ENCODE measurements at places on chromosomes 13 and 19.

DNA sequence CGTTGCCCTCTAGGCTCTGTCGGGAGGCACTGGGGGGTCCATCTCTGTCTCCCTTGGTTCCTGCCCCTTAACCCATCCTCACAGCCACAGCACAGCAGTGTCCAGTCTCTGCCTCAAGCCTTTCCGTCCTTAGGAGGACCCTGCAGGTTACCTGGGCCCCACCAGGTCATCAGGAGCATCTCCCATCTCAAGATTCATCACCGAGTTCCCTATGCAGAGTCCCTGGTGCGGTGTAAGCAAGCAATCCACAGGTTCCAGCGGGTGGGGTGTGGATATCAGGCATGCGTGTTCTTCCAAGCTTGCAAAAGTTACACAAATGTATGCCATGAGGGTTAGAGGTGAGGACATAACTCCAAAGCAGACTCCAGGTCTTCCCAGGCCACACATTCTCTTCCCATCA lies 20.9 kb upstream of the GAS6 start:
- DNase-seq: no peak

- no peak for DNase-seq
Observed at GRCh38 chr13:108987517-108987916, 358.1 kb downstream of the MYO16 start.

GRCh38 chr19:12093777-12094176 lies 29.2 kb downstream of the ZNF844 start:
- DNase-seq: no peak

- no peak for DNase-seq
Observed at GRCh38 chr13:83440465-83440864, 441.8 kb downstream of the SLITRK1 start.

DNA sequence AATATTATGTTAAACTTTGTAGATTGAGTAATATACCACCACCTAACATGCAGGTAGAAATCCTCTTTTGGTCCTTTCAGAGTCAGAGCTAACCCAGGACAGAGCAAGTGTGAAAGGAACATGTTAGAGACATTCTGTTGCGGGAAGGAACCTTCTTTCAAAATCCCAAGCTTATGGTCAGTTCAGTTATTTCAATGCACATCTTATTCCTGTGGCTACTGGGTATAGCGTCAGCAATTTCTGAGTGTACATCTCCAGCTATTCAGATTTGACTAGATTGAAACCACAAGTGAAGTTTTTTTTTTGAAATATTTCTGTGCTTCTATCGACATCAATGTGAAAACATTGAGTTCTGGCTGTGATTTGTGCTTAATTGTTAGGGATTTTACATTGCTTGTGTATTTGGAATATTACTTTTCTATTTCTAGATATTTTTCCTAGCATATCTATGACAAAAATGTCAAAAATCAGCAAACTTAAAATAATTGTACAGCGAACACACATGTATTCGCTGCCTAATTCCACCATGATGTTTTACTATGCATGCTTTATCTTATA lies 165.3 kb downstream of the LMO7 start:
- DNase-seq: no peak

DNA sequence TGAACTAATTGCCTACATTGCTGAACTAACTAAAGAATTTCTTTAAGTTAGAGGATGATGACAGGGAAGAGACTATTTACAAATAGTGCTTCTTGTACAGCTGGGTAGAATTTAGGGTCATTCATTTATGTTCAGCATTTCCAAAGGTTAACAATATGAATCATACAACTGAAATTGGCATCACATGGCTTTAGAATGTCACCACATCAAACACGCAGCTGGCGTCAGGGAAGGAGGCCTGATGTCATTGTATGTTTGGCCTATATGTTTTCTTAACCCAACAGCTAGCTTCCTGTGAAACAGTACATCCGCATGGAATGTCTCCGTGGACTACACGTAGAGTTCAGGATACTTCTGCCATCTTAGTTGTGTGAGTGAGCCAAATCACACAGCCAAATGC lies 99.0 kb upstream of the TNFSF11 start:
- no peak for DNase-seq

- no peak for DNase-seq
Observed at GRCh38 chr13:95955255-95955654, 97.9 kb downstream of the UGGT2 start.

- DNase-seq: peak; percentile 52
Observed at GRCh38 chr19:17385878-17386611, 8.0 kb downstream of the CCDC194 start.

DNA sequence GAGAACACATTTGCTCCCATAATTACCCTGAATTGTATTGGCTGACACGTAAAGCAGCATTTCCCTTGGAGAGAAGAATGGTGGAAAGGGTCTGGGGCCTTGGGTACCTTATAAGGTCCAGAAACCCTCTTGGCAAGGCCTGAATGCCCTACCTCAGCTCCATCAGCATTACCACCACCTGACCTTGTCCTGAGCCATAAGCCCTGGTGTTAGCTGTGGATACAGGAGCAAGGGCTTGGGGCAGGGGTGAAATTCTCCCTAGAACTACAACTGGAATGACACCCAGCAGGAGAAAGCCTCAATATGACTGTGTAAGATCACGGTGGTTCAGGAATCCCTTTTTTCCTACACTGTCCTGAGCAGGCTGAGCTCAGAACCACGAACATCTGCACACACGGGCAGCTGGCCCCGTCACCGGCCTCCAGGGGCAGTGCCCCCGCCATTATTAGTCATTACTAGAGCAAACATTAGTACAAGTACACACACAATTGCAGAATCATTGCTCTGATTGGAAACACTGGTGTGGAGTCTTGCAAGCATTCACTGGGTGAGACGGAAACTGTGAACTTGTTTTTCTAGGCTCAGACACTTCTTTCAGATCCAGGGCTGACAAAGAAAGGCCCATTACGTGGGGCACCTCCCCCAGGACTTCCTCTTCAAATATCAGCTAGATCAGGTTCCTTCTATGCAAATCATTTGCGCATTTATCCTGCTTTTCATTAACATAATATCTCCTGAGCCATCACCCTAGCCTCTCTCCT lies 26.8 kb upstream of the MTIF3 start:
- DNase-seq: no peak

DNA sequence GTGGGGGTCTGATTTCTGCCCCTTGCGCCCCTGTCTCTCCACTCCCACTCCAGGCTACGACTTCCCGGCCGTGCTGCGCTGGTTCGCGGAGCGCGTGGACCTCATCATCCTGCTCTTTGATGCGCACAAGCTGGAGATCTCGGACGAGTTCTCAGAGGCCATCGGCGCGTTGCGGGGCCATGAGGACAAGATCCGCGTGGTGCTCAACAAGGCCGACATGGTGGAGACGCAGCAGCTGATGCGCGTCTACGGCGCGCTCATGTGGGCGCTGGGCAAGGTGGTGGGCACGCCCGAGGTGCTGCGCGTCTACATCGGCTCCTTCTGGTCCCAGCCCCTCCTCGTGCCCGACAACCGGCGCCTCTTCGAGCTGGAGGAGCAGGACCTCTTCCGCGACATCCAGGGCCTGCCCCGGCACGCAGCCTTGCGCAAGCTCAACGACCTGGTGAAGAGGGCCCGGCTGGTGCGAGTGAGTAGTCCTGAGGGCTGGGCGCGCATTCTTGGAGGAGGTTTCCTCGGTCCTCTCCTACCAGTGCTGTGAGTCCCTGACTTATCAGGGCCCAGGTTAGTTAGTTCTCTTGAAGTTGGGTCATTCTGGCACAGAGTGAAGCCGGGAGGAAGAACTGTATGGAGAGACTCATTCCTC lies 12.7 kb downstream of the EHD2 start:
- no peak for DNase-seq

DNA sequence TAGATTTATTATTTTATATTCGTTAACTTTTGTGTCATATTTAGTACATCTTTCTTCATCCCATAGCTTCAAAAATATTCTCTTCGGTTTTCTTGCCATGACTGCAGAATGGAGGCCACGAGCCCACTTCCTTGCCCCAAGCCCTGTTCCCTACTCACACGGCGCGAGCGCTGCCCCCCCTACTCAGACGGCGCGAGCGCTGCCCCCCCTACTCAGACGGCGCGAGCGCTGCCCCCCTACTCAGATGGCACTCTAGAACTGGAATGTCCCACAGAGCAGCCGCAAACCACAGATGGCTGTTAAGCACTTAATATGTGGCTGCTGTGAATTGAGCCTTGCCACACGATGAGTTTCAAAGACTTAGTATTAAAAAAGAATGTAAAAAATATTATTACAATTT lies 102.2 kb upstream of the PEG3 start:
- no peak for DNase-seq

DNA sequence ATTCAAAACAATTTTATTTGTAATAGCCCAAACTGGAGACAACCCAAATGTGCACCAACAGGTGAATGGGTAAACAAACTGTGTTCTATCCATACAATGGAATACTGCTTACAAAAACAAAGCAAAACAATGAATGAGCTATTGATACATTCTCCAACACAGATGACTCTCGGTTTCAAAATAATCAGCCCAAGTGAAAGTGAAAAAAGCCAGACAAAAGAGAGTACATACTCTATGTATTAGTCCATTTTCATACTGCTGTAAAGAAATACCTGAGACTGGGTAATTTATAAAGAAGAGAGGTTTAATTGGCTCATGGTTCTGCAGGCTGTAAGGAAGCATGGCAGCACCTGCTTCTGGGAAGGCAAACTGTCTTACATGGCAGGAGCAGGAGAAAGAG lies 65.2 kb upstream of the LRCH1 start:
- DNase-seq: no peak

Measured in inflammatory macrophage (primary cell).